ENCODE measurements at places on chromosomes 16 and 17.
A peak's percentile ranks its signal among the peaks of the same experiment; 100 is the strongest.

DNA sequence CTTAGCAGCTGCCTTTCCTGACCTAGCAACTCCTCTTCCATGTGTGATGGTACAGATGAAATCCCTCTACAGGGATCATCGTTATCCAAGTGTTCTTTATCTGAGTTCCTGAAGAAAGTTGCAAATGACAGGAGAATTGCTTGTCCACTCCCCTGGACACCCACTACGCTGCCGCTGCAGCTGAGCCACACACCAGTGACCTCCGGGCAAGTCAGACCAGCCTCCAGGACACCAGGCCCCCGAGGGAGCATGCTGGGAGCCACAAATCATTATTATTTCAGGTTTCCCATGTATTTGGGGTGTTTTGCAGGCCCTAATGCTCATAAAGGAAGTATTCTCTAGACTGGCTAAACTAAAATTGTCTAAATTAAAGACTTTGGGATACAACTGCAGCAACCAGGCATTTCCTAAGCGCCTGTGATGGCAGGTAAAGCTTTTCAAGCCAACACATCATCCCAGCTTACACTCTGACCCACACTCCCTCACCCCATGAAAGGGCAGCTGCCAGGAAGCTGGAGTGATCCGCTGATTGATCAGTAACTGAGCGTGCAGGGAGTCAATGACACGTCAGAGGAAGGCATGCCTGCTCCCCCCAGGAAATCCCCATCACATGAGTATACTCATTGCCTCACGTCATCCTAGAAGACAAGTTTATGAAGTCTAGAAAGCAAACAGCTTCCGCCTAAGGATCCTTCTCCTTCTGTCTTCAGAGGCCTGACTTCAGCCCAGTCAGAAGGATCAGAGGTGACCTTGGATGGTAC is 14.4 kb downstream of the FA2H start:
- no peak for DNase-seq

DNA sequence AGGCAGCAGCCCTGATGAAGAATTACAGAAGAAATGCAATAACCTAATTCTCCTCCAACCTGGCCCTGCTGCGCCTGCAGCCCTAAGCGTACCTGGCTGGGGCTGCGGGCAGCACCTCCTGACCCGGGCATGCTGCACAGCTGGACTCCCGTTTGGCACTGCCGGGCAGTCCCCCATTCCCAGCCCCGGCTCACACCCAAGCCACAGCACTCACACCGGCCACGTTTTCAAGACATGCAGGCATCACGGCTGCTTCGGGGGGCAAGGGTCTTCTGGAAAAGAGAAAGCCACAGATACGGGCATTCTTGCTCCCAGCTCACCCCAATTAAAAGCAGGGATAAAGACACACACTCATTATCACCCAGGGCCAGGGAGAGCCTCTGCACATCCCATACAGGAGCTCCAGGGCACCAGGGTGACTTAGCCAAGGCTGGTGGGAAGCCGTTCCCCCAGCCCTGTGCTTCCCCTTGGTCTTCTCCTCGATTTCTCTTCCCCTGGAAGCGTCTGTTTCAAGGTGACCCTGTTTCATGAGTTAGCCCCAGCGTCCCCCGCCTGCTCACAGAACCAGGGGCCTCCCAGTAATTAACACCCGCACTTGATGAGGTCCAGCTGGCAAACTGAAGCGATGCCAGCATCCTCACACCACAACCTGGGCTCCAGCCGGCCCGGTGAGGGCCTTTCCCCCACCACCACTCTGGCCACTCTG is 216.7 kb downstream of the C16orf78 start:
- no peak for DNase-seq

- no peak for DNase-seq
These were observed 77.4 kb downstream of the SPECC1 start for GRCh38 chr17:20086416-20087076.

GRCh38 chr17:36148559-36149295 is 27.7 kb downstream of the TBC1D3B start:
- peak; percentile 73 for DNase-seq

GRCh38 chr17:56697190-56697589 is 103.7 kb downstream of the NOG start:
- no peak for DNase-seq

- DNase-seq, result no peak
These were observed 15.3 kb upstream of the RASL10B start for GRCh38 chr17:35716173-35716572.

GRCh38 chr16:88867581-88868246 is 1.3 kb upstream of the PABPN1L start:
- DNase-seq, result no peak

DNA sequence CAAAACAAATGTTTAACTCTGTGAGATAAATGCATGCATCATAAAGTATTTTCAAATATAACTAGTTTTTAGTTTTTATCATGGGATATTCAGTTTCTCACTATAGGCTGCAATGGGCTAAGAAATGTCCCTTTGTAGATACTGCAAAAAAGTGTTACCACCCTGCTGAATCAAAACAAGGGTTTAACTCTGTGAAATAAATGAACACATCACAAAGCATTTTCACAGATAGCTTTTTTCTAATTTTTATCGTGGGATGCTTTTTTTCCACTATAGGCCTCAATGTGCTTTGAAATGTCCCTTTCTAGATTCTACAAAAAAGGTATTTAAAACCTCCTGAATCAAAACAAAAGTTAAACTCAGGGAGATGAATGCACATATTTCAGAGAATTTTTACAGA is 541.1 kb downstream of the KCNJ18 start:
- DNase-seq, result no peak

DNA sequence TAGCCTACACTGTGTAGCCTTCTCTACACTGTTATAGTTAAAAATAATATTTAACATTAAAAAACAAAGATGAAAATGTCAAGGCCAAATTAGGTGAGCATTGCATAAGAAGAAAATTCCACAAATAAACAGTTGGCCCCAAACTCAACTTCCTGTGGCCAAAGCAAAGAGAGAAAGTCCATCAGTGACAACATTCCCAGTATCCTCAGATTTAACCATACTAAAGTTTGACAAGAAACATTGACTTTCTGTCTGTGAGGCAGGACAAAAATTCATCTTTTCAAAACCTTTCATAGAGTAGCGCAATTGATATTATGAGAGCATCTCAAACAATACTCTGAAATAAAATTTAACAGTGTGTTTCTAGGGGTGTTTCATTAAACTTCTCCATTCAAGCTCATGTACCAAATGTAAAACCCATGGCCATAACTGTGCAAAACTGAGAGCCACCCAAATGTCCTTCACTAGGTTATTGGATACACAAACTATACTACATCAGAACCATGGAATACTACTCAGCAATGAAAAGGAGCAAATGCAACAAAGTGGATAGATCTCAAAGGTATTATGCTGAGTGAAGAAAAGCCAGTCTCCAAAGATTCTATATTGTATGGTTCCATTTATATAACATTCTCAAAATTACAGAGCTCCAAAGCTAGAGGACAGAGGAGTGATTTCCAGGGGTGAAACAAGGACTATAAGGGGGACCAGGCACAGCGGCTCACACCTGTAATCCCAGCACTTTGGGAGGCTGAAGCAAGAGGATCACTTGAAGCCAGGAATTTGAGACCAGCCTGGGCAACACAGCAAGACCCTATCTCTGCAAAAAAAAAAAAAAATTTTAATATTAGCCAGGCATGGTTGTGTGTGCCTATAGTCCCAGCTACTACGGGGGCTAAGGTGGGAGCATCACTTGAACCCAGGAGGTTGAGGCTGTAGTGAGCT is 38.7 kb downstream of the TMEM114 start:
- DNase-seq, result no peak

DNA sequence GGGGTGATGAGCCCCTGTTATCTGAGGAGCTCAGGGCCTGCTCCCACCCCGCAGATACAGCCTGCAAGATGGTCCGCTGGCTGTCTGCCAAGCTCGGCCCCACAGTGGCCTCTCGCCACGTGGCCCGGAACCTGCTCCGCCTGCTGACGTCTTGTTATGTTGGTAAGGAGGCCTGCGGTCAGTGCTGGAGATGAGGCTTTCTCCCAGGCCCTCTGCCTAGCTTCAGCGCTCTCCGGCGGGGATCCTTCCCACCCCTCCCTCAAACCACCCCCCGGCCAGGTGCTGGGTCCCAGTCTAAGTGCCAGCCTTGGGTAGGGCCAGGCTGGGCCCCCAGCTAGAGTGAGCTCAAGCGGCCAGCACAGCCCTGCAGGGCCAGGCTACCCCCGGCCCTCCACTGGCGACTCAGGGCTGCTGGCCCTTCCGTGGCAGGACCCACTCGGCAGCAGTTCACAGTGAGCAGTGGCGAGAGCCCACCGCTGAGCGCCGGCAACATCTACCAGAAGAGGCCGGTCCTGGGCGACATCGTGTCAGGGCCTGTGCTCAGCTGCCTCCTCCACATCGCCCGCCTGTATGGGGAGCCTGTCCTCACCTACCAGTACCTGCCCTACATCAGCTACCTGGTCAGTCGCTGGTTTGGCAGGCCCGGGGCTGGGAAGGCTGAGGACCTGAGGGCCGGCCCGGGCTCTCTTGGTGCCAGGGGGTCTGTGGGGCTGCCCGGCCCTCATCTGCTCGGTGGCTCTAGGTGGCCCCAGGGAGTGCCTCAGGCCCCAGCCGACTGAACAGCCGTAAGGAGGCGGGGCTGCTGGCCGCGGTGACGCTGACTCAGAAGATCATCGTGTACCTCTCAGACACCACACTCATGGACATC is 6.1 kb downstream of the WDR81 start:
- peak; percentile 92 for DNase-seq

DNA sequence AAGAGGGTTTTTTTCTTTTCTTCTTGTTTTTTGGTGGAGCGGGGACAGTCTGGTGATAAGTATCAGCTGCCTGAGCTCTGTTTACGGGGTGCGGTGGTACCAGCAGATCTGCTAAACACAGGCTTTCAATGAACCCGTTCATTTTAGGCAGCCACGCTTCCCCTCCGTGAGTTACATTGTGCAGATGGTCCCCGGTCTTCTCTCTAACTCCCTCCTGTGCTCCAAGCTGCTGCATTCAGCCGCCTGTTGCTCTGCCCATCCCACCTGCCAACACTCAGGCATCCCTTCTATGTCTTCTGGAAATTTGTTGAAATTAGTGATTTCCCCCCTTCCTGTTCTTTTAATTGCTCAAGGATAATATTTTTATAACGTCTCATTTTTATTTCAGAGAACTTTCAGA is 82.1 kb upstream of the ELAC2 start:
- no peak for DNase-seq

GRCh38 chr16:17327664-17328335 is 143.0 kb downstream of the XYLT1 start:
- DNase-seq, result no peak

GRCh38 chr16:66523861-66524354 is 26.0 kb downstream of the TK2 start:
- DNase-seq, result no peak

GRCh38 chr17:6429266-6429665 is 5.7 kb downstream of the AIPL1 start:
- DNase-seq, result no peak

DNA sequence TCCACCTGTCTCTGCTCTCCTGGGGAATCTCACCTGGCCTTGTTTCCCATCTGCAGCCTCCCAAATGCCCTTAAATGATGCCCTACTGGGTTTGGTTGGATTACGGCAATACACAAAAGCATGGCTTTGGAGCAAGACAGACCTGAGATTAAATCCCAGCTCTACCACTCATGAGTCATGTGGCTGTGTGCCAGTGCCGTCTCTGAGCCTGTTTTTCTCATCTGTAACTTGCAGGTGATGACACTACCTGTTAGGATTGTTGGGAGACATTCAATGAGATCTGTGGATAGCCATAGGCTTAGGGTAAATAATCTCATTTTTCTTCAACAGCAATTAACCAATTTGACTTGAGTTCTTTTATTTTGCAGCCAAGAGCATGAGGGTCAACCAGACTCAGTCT is 240.3 kb downstream of the MAF start:
- DNase-seq, result no peak

DNA sequence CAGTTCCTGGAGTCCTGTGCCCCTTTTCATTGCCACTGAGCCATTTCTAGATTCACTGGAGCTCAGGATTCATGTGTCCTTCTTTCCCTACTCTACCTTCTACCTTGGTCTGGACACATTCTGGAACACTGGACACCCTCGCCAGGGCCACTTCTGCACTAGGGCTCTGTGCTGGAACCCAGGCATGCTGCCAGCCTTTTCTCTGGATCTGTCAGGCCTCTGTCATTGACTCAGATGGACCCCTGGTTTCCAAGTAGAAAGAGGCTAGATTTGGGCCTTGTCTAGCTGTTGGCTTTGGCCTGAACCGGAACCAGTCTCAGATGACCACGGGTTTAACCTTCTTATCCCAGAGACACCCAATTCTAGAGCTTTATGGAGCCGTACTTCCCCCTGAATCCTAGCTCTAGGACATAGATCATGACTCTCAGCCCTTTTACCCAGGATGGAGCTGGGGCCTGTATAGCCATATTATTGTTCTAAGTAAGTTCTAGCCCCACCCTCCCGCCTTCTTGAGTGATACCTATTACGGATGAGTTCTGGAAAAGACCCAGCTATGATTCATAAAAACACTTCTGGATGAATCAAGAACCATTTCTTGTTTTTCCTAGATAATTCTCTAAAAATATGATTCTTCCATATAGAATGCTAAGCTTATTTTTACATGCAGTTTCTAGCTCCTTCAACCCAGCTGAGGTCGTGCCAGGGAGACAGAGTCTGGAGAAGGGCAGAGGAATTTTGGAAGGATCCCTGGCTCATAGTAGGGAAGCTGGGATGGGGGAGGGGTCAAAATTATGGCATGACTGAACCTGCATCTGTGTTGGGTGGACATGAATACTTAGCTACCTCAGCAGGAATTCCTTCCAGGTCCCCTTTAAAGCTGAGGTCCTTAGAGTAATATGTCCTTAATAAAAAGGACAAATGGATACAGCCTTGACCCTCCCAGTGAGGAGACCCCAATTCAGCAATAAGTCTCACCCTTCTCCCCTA is 1.1 kb upstream of the CHRNB1 start:
- DNase-seq, result no peak

- no peak for DNase-seq
These were observed 317.6 kb downstream of the SEC14L1 start for GRCh38 chr17:77458202-77459017.

GRCh38 chr17:1229349-1229899 is 40.8 kb upstream of the BHLHA9 start:
- no peak for DNase-seq

- DNase-seq, result no peak
These were observed 470.2 kb downstream of the PMP22 start for GRCh38 chr17:14794961-14795360.

GRCh38 chr16:17723531-17724134 is 252.9 kb upstream of the XYLT1 start:
- no peak for DNase-seq

GRCh38 chr17:2044263-2044894 is 2.6 kb downstream of the OVCA2 start:
- no peak for DNase-seq

GRCh38 chr16:14347706-14348105 is 276.6 kb downstream of the MRTFB start:
- DNase-seq, result no peak

All from H54 (cell line).